ENCODE measurements at places on chromosomes 12 and 14.

GRCh38 chr12:111074559-111074958 is 154.2 kb upstream of the MYL2 start:
- DNase-seq = no peak

DNA sequence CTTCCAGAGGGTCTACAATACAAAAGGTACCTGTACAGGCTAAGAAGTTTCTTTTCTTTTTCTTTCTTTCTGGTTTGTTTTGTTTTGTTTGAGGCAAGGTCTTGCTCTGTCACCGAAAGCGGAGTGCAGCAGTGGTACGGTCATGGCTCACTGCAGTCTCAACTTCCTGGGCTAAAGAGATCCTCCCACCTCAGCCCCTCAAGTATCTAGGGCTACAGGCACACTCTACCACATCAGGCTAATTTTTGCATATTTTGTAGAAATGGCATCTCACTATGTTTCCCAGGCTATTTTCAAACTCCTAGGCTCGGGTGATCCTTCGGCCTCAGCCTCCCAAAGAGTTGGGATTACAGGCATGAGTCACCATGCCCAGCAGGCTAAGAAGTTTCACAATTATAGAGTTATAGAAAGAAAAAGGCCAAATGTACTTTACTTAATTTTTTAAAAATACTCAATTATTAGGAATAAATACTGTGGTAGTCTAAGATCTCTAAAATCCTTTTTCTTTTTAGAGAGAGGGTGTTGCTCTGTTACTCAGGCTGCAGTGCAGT is 3.0 kb upstream of the PIGH start:
- no peak for DNase-seq

DNA sequence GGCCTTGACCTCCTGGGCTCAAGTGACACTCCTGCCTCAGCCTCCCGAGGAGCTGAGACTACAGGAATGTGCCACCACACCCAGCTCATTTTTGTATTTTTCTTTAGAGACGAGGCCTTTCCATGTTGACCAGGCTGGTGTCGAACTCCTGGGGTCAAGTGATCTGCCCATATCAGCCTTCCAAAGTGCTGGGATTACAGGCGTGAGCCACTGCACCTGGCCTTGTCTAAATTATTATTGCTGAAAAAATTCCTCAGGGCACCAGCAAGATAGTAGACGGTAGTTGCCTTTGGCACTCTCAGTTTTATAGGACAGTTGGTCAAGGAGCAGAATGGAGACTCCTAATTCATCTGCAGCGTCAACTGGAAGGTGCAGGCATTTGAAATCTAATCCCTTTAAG is 2.5 kb upstream of the AICDA start:
- no peak for DNase-seq

DNA sequence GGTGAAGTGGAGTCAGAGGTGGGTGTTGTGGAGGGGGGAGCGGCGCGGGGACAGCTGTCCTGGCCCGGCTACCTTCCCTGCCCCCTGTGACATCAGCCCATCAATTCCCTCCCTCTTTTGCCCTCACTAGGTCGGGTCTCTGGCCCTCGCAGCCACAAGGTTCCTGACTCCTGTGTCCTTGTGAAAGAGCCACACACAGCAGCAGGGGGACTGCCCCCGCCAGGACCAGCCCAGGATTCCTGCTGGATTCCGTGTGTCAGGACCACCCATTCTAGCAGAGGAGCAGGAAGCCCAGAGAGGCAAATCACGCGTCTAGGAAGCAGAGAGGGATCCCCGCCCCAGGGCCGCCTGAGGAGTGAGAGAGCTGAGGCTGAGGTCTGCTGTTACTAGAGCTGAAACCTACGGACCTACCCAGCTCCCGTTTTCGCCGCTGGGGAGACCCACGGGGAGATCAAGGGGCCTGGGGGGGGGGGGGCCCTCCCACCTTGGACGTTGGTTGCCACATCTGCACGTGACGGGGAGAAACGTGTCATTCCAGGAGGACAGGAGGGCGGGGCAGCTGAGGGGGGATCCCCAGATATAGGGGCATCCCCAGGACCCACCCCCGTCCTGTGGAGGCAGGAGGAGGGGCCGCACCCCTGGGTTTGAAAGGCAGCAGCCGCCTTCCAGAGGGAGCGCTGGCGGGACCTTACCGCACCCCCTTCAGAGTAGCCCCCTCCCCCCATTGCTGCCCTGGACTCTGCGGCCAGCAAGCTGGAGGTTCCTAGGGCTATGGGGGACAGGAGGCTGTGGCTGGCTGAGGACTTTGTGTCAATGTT is 12.5 kb upstream of the INF2 start:
- no peak for DNase-seq

DNA sequence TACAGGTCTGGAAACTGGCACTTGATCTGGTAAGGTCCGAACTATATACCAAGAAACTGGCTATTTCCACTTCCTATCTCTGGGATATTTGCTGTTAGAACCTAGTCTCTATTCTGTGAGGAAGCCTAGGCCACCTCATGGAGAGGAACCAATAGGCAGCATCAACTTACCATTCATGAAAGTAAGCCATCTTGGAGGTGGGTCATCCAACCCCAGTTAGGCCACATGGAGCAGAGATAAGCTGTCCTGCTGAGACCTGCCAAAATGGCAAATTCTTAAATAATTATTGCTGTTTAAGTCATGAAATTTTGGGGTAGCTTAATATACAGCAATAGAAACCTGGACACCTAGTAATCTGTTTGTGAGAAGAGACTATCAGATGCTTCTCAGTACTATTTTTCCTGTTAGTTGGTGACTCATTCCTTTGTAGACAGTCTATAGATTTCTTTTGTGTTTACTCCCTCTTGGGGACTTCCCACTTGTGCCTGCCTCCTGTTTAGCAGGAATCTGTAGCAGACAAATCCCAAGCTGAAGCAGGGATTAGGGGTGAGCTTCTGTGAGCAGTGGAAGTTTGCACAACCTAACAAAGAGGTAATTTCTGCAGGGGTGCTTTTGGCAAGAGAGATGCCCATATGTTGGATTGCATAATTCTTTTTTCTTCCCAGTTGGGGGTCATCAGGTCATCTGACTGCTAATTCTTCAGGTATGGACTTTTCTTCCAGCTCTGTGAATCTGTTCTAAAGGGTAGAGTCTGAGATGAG is 136.8 kb downstream of the IGF1 start:
- DNase-seq = no peak

DNA sequence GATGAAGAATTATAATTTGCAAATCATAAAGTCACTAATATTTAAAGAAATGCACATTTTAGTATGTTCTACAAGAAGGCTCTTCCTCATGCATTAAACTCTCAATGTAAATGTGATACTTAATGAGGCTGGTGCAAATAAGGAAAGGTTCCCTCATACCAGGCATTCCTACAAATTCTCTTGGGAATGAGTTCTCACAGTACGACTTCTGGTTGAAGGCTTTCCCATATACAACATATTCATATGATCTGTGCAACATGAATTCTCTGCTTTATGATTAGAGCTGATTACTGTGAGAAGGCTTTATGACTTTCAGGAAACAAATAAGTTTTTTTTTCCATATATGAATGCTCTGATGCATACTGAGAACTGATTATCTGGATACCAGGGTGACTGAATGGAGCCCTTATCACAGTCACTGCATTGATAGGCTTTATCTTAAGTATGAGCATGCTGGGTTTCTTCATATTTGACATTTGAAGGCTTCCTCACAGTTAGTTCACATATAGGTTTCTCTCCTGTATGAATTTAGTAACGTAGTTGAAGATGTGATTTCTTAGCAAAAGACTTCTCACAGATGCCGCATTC is 293.9 kb downstream of the RAD51B start:
- DNase-seq = no peak

DNA sequence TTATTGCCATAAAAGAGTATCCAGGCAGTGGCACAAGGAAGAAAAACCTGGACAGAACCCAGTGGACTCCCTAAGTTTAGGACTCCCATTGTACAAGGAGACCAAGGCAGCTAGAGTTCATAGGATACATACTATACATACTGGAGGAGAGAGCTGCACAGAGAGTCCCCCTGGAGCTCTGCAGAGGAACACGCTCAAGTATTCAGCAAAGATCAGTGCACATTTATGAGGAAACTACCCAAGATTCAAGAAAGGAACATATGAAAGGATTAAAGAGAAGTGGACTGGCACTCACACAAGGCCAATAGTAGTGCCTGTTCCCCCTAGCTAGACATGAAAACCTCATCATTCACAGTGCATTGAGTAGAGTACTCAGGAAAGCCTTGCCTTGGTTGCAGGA is 43.0 kb upstream of the CHPT1 start:
- DNase-seq = no peak

DNA sequence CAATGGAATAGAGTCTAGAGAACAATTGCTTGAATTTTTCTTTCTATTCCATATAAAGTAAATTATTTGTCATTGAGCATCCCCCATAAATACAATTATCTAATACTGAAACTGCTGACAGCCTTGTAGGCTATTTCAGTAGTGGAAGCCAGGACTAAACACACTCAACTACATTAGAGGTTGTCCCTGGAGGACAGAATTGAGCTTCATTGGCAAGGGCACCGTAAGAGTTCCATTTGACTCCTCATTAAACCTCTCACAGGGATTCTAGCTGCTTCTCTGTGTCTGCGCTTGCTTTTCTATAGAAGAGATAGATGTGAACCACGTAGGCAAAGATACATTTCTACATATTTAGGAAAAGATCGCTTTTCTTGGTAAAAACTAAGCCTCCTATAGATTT is 3.5 kb upstream of the PTPRO start:
- no peak for DNase-seq

DNA sequence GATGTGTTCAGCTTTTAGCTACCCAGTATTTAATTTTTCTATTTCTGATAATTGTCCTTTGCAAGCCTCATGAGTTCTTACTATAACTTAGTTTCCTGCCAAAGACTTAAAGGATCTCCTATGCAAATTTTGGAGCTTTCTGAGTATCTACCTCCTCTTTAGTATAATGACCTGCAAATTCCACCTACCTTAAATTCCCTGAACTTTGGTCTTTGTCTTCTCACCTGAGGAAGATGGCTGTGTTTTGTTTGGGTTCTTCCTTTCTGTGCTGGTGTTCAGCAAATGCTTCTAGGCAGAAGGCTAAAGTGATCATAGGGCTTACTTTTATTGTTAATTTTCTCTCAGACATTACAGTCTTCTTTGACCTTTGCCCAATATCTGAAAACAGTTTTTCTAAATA is 142.8 kb downstream of the FUT8 start:
- DNase-seq = no peak

- DNase-seq = no peak
Measured at GRCh38 chr14:36268121-36268520, 52.3 kb downstream of the MBIP start.

DNA sequence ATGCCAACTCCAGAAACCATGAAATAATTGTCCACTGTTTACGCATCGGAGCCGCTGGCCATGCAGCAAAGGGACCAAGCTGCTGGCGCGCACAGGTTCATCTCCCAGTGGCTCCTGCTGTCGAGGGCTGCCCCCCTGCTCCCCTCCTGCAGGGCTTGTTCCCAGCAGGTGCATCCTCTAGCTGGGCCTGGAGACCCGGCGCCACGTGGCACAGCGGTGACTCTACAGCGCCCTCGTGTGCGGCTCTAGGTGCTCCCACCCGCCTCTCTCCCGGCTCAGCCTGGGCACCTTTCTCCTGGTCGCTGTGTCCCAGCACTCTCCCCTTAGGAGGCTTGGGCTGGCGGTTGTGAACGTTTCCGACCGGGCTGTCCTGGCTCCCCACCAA is 37.5 kb upstream of the INF2 start:
- no peak for DNase-seq

- DNase-seq = no peak
Measured at GRCh38 chr14:92026548-92027190, 13.2 kb downstream of the TRIP11 start.

DNA sequence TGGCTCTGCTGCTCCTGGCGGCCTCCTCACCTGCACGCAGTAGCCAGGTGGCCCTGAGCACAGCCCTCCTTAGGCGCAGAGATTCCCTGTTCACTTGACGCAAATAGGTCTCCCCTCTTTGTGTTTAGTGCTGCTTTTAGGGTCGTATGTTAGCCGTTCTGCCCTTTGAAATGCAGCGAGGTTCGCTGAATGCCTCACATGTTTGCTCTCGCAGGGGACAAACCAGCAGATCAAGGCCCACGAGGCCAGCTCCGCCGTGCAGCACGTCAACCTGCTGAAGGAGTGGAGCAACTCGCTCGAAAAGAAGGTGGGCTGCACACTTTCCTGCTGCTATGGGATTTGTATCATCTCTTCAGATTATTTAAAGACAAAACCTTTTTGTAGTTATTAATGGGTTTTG is 31.4 kb upstream of the AMN start:
- no peak for DNase-seq

- DNase-seq = no peak
Measured at GRCh38 chr14:22614240-22614799, 16.2 kb downstream of the ABHD4 start.

DNA sequence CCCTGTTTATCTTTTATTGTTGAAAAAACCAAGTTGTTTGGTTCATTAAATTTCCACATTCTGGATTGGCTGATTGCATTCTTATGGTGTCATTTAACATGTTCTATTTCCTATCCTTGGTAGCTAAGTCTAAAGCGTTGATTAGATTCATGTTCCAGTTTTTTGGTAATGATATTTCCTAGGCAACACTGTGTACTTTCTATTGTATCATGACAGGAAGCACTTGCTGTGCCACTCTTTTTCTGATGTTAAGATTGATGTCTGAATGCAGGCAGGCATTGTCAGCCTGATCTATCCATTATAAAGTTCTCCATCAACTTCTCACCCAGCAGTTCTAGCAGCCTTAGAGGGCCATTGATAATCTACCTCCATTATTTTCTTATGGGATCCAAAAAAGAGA is 91.1 kb upstream of the ARID2 start:
- DNase-seq = no peak

DNA sequence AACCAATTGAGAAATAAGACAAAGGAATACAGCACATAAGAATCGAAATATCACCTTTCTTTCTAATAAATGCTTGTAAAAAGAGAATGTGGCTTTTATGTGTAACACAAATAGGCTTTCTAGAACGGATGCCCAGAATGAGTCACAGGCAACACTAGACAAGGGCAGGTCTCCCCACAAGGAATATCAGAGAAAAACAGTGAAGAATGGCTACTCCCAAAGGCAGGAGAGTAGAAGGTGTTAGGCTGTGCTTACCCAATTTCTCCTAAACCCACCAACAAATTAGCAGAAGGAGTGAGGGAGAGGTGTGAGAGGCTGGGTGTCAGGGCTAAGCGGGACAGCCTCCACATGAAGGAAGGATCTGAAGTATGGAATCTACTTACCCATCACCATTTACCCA is 55.2 kb downstream of the GALNT4 start:
- peak; percentile 66 for DNase-seq

DNA sequence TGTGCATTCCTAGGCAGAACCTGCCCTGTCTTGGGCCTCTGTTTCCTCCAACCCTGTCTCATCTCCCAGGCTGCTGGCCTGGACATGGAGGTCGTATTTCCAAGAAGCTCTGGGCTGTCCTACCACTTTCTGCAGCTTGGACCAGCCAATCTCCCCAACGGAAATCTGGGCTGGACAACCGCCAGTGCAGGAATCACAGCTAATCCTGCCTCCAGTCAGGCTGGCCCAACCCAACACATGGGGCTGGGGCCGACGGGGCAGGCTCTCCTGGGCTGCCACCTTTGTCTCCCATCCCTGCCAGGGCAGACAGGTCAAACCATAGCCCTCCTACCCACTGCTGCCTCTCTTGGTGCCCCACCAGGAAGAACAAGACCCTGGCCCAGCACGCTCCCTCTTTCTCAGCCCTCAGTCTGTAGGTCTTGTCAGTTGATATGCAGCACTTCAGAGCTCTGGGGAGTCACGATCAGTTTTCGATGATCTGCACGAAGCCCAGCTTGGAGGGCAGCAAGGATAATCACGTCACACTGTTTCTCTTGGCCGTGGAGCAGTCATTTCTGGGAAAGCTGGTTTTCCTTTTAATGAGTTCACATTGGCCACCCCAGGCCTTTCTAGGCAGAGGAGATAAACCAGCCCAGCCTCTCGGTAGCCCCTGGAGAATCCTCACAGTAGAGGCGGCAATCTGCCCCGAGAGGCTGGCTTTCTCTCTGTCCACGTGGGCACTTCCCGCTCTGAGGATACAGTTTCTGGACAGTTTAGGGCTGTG is 195.2 kb upstream of the PRMT8 start:
- DNase-seq = no peak
